MCF 10A (cell line): ENCODE measurements at places on chromosomes 3 and 15. TPM values are rescaled to one million over a fixed set of nuclear protein-coding genes. Genes with fewer than 3 reads are reported as not detected.

IL17RD gene
- 0.91 and 1.2 TPM in 2 replicates for total RNA-seq

- DNase-seq = peak; percentile 85
Measured at GRCh38 chr3:172582712-172583111, 59.5 kb upstream of the TNFSF10 start.

GRCh38 chr3:110180733-110181132 lies 843.4 kb upstream of the DPPA4 start:
- DNase-seq = no peak

DNA sequence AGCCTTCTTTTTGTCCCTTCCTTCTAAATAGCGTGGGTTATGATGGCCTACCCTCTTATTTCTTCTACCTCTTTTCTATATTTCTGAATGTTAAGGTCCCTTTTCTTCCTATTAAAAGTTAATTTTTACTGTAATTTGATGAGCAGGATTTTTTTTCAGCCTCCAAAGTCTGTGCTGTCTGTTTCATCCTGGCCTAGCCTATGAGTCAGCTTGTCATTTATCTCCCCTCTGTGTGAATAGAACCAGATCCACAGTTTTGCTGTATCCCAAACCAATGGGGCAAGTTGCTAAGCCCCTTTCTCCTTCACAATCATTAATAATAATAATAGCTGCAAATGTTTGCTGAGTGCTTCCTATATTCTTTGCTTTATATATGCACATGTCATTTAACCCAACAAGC lies 18.1 kb upstream of the C3orf38 start:
- DNase-seq = no peak

GRCh38 chr3:112390783-112391641 lies 58.1 kb downstream of the CD200 start:
- DNase-seq = peak; percentile 36

- DNase-seq = peak; percentile 83
Measured at GRCh38 chr3:27712136-27713077, 9.7 kb downstream of the EOMES start.

DNA sequence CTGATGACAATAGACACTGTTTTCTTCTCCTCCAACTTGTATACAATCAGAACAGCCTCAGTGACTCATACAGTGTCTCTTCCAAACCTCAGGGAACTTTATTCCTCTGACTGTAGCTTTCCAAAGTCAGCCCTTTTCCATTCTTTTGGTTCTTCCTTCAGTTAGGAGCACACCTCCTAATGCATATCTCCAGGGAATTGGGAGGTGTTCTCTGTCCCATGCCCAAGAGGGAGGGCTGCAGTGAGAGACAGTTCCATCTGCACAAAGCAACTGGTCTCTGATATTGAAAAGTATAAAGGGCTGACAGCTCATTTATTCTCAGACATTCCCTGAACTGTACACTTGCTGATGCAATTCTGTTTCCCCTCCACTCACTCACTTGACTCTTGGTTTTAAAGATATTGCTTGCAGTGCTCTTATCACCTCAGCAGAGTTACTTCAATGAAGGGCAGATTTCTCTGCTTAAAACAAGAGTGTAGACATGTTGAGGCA lies 337.8 kb upstream of the TBC1D5 start:
- peak; percentile 39 for DNase-seq

DNA sequence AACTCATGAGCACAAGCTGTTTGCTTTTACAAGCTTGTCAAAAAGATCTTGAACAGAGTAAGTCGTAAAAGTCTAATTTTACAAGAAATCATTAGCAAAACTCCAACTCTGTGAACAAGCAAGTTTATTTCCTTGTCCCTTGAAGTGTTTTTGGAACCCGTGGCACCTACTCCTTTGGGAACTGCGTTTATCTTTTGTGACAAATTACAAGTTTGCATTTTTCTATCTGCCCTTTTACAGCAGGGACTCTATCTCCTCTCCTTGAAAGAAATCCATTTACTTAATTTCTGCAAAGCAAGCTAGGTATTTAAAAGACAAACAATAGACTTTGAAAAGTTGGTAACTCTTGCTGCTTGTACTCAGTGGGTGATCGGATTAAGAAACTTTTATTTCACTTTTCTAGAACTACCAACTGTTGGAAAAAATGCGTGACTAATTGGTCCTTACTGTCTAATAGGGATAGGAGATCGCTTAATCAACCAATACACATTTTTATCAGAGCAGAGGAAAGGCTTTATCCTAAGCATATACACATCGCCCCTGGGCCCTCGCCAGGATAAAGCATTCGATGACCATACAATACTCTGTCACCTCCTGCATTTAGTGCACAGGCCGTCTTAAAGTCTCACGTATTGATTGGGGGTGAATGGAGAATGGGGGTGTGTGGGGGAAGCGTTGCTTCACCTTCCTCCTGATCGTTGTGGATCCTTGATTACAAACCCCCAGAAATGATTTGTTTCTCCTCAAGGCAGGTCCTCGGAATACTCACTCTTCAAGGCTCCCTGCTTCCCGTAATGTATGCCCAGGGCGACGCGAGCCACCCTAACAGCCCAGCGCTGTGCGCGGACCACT lies 1.7 kb downstream of the PRTG start:
- DNase-seq = no peak

DNA sequence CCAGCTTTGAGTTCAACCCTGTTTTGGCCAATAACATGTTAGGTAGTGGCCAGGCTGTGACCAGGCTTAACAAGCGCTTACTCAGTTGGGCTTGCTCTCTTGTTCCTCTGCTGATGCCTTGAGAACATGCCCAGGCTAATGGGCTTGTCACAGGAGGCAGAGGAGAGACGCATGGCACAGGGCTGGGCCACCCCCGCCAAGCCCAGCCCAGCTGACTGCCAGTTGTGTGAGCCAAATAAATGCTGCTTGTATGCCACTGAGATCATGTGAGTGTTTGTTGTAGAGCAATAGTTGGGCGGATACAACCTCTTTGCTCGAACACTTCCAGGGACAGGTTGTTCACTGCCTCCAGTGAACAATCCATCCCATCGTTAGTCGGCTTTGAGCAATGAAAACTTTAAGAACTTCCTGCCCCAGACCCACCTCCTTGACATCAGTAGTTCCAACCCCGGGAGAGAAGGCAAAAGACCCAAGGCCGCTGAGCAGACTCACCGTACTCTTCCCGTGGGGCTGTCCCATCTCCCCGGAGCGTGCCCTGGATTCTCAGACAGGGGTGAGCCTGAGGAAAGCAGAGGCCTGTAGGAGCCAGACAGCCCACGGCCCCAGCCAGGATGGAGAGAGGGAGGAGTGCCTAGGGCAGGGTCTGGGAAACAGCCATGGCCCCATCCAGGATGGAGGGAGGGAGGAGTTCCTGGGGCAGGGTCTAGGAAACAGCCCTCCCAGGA lies 4.1 kb downstream of the PLA2G4F start:
- DNase-seq = no peak

DNA sequence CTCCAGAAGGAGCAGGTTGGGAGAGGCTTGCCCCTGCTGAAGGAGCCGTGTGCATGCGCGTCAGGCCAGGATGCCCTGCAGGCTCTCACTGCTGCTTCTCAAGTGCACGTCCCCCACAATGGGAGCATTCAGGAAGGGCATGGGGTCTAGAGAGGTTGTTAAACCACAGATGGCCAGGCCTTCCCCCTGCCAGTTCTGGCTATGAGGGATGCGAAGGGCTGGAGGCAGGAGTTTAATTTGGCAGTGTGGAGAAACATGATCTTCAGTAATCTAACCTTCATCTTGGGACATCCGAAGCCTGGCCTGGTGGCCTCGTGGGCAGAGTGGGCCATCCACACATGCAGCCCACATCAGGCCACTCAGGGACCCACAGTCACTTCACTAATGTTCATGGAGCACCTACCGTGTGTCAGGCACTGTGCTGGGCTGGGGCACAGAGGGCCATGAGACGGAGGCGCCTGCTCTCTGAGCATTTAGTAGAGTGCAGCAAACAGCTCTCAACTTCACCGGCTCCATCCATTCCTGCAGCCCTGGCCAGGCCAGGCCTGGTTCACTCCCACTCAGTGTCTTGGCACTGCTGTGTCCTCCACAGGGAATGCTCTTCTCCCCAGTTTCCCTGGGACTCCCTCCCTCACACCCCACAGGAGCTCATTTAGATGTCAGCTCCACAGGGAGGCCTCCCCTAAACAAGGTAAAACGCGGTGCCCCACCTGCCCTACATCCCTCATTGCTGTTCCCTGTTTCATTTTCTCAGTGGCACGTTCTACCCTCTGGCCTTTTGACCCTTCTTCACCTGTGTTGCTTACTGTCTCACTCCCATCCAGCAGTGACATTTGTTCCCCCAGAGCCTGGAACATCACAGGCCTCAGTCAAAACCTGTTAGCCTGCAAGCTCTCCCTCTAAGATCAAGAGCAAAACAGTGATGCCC lies 4.0 kb downstream of the CFAP100 start:
- DNase-seq = no peak

DNA sequence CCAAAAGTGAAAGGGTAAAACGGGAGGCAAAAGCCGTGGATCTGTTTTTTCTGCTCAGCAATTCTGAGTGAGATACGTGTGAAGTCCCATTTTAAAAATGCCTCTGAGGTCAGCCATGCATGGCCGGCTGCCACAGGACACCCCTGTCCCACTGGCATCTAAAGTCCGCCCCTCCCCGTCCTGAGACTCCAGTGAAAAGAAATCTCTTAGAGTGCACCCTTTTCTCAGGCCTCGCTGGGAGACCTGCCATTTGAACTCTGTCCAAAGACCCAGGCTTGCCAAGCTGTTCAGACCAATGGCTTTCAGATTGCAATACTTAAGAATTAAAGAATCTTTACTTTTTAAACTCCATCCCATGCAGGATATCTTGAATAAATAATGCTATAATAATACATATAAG lies 61.0 kb upstream of the SLC24A5 start:
- no peak for DNase-seq

DNA sequence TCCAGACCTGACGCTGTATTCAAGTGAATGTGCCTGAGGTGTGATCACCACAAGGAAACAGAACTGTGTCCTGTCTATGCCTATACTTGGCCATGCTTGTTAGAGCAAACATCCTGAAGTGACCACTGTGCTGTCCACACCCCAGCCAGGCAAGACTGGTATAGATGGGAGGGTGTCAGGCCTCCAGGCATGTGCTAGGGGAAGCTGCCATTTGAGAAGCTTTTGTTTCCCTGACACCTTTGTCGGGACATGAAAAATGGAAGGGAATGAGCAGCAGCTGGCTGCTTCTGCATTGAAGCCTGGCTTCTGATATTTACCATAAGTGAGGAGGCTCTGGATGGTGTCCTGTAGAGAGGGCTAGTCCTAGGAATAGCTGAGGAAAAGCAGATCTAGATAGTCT lies 106.2 kb downstream of the CPNE4 start:
- no peak for DNase-seq

DNA sequence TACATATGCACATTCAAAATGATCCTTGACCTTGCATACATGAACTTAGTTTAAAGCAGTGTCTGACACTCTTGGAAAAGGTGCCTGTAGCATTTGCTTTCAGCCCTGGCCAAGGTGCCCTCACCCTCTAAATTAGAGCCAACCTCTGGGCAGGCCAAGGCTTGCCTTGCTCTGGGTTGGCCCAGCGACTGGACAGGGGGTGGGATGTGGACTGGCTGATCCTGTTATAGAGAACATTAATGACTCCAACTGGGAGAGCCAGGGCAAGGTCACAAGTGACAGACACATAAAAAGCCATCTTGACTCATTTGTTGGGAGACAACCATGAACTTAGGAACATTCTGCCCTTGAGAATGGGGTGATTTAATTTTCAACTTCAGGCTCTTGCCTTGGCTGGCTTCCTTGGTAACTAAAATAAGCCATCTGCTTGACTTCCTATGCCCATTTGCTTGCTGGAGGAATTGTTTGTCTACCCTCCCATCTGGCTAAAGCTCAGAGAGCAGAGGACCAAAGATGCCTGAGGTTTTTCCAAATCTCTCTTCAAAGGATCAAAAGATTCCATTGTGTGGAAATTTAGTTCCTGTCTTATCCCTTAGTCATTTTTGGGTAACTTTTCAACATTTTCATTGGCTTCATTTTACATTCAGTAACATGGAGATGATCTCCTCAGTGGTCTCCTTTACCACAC lies 403.7 kb downstream of the SOX2 start:
- DNase-seq = no peak

DNA sequence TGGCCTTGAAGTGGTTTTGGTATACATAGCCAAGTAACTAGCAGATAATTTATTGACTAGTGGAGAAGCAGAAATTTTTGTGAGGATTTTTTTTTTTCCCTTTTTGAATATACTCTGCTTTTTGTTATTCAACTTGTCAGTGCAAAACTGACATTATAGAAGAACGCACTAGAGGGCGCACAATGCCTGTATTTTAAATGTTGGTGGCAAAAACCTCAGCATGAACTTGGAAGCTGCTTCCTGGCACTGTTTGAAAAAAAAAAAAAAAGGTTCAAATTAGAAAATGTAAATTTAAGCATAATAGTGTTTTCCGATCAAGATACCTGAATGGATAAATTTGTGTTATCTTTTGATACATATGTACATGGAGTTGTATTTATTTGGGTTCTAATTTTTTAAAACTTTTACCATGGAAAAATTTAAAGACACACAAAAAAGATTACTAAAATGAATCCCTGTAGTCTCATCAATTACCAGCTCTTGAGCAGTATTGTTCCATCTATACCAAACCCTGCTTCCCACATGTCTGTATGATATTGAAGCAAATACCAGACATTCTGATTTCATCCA lies 56.0 kb downstream of the SLC25A26 start:
- DNase-seq = peak; percentile 68

DNA sequence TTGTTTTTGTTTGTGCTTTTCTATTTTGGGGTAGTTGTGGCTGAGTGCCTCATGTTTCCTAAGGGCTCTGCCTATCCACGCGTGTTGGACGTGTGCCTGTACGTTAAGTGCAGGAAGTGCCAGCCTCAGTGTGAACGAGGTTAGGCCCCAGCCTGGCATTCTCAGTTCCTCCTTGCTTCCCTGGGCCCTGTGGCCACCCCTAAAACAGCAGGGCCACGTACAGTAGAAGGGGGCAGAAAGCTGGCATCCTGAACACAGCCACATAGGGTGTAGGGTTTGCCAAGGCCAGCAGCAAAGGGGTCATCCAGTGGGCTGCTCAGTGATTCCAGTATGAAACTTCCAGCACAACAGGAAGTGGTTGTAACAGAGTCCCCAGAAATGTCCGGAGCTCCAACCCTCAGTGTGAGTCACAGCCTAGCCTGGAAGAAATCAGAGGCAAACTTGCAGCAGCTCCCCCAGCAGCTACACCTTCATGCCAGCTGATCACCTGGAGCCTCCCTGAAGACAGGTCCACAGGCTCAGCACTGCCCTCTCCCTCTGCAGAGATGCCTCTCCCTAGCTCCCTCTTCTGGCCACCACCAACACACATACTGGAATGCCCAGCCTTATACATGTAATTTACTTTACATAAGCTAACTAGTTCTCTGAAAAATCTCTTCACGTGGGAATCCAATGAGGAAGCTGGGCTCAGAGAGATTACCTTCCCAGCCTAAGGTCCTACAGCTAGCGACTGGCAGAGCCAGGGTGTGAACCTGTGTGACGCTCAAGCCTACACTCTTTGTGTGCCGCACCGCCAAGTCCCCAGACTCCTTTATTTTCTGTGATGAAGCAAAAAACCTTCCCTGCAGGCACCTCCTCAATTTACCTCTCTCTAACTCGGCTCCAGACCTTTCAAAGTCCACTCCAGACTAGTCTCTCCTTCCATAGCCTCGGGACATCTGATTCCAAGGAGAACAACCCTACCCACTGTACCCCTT lies 26.6 kb downstream of the ILDR1 start:
- DNase-seq = peak; percentile 79

- DNase-seq = no peak
Measured at GRCh38 chr15:68356778-68357177, 75.2 kb downstream of the ITGA11 start.
